ENCODE measurements at places on chromosomes 12 and 14.

GRCh38 chr14:28652782-28653181 is 113.8 kb upstream of the FOXG1 start:
- no peak for DNase-seq

DNA sequence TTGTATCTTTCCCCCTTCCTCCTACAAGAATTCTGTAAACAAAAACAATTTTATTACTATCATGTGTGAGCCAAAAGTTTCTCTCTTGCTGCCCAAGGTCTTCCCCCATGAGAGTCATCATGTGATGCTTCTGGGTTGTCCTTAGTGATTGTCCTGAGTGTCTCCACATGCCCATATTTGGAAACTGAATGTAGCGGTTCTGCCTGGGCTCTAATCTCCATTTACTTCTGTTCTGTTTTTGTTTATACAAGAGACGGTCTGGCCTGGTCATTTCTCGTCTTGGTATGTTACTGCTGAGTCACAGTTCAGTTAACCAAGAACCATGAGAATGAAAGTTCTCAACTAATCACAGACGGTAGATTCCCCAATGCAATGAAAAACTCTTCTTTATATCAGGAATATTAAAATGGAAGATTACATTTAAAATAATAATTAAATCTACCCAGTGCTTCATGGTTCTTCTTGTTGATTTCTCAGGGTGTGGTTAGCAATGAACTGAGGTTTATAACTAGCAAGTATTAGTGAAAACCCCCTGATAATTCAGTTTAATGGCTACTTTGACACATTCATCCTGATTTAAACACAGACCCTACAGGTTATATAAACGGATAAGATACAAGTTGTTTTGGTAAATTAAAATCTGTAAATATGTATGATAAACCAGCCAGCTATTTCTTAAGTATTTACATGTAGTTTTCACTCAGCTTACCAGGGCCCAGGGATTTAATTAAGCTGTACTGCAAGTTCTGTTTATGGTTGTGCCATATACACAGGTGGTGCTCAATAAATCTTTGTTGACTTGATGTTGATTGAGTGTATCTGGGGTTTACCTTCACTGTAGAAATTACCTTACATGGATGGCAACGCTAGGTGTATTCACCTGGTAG is 81.1 kb downstream of the PELI2 start:
- DNase-seq: no peak

- DNase-seq: no peak
Measured at GRCh38 chr14:77046721-77047120, 18.2 kb upstream of the IRF2BPL start.

GRCh38 chr14:102957222-102957621 is 34.8 kb downstream of the AMN start:
- DNase-seq: no peak

DNA sequence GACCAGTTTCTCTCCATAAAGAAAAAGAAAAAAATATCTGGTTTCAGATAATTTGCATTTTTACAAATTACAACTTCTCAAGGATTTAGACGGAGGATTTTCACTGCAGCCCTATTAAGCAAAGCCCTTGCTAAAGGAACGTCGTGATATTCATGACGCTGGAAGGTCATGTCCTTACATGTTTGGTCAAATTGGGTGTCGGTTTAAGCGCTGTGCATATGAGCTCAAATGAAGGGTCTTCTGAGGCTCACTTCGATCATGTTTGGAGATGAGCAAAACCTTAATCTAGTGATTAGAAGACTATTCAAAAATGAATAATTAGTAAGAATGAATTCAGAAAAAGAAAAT is 67.3 kb upstream of the USP15 start:
- no peak for DNase-seq

- no peak for DNase-seq
Measured at GRCh38 chr12:58425481-58426392, 484.4 kb downstream of the ATP23 start.

GRCh38 chr12:75488553-75488952 is 8.0 kb downstream of the GLIPR1 start:
- no peak for DNase-seq
